SJCRH30 (cell line): ENCODE measurements at places on chromosomes 5 and 9. TPM values are rescaled to one million over a fixed set of nuclear protein-coding genes. Genes with fewer than 3 reads are reported as not detected.

GRCh38 chr9:136960938-136961275 is 8.8 kb downstream of the LCN12 start:
- H3K27ac ChIP-seq: no peak overlapping the region
- no peak overlapping the region for H3K4me3 ChIP-seq
- DNase-seq: no peak
- H3K4me1 ChIP-seq: peaks cover 3% of the 10 kb centered on the region; the same call in 1 of the 2 replicates
- peaks cover 51% of the 10 kb centered on the region for H3K27me3 ChIP-seq

DNA sequence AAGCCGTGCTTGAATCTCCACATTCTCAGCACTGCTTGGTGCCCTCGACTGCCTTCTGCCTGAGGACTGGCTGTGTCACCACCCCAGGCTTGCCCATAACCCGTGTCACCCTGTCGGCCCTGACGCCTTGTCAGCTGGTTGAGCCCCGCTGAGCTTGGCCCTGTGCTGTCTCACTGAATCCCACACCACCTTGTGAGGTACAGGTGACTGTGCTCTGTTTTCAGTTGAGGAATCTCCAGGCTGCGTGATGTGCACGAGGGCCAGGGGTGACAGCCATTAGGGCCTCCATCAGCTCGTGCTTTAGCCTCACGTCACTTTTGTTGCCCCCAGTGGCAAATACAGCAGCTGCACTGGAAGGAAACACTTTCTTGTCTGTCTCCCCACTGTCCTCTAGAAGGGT is 90.7 kb downstream of the CACNA1B start:
- peaks cover 4% of the 10 kb centered on the region; the same call in 1 of the 2 replicates for H3K27me3 ChIP-seq
- H3K36me3 ChIP-seq: no peaks in the 10 kb centered on the region
- no peak for DNase-seq
- no peaks in the 10 kb centered on the region for H3K4me1 ChIP-seq

DNA sequence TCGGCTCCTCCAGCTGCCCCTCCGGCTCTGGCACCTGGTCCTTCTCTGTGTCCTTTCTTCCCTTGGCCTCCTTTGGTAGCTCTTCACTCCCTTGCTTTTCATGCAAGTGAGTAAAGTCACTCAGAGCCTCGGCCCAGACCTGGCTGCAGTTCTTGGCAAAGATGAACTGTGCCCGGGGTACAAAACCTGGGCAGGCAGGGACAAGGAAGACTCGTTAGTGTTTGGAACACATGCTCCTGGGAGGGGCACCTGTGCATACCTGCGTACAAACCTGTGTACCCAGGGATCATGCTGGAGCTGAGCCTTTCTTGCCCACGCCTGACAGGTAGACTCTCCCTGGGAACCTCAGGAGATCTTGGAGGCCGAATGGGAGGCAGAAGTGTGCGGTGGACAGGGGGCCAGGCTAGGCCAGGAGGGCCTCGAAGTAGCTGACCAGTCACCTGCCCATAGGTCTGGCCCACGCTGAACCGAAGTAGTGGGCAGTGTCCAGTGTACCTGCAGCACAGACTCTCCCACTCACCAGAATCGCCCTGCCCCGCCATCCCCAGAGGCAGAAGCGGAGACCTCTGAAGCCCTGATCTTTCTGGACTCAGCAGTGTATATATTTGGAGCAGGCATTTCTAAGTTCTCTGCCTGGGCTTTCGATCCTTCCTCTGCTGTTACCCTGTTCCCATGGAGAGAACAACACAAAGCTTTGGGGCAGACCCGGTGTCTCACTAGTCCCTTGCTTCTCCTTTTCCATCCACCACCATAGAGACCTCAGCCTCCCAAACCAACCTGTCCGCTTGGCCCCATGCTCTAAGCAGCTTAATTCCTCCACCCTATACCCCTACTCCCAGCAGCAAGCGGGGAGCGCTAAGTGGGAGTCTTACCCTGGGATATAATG is 41.9 kb upstream of the TESK1 start:
- H3K36me3 ChIP-seq: no peaks in the 10 kb centered on the region
- DNase-seq: no peak
- no peak overlapping the region for H3K27ac ChIP-seq
- peaks cover 13% of the 10 kb centered on the region for H3K4me1 ChIP-seq
- H3K27me3 ChIP-seq: no peaks in the 10 kb centered on the region

- H3K27ac ChIP-seq: no peak overlapping the region
- DNase-seq: no peak
- no peak overlapping the region for H3K4me3 ChIP-seq
- H3K27me3 ChIP-seq: no peaks in the 10 kb centered on the region
Measured at GRCh38 chr9:102518324-102518723, 476.8 kb upstream of the CYLC2 start.

DNA sequence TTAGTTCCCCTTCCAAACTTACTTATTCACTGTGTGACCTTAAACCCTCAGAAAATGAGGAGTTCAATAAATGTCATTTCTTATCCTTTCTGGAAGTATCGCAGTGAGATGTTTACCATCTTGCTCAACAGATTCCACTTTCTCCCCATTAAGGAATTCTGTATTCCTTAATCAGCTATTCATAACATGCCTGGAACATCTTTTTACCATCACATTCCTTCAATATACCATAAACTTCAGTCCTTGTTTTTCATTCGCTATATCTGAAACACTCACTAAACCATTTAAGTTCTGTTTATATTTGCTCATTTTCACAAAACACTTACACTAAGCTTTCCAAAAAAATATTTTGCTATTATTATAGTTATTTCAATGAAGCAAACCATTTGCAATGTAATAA is 1158.6 kb downstream of the CDH12 start:
- H3K4me3 ChIP-seq: no peak overlapping the region
- H3K36me3 ChIP-seq: no peaks in the 10 kb centered on the region
- no peak overlapping the region for H3K27ac ChIP-seq
- H3K27me3 ChIP-seq: no peaks in the 10 kb centered on the region

GRCh38 chr5:167281925-167282324 is 1009.5 kb upstream of the WWC1 start:
- no peak overlapping the region for H3K27ac ChIP-seq
- DNase-seq: no peak
- H3K4me3 ChIP-seq: no peak overlapping the region
- H3K4me1 ChIP-seq: no peaks in the 10 kb centered on the region

- peaks cover 14% of the 10 kb centered on the region for H3K4me1 ChIP-seq
- no peaks in the 10 kb centered on the region for H3K27me3 ChIP-seq
- H3K36me3 ChIP-seq: no peaks in the 10 kb centered on the region
- H3K27ac ChIP-seq: no peak overlapping the region
- H3K4me3 ChIP-seq: no peak overlapping the region
Measured at GRCh38 chr9:81411961-81412360, 277.4 kb downstream of the TLE1 start.

- H3K4me1 ChIP-seq: peaks cover 12% of the 10 kb centered on the region
- peak; percentile 55 for DNase-seq
Measured at GRCh38 chr9:92661743-92662142, 8.2 kb downstream of the IPPK start.

Gene LIFR
- total RNA-seq: 27.4 and 30.6 TPM in 2 replicates
